ENCODE measurements at places on chromosomes 2 and 18. TPM values are rescaled to one million over a fixed set of nuclear protein-coding genes. Genes with fewer than 3 reads are reported as not detected.

GRCh38 chr18:11392980-11393885, 216.2 kb upstream of the SLC35G4 start:
- no peaks in the 10 kb centered on the region for H3K27me3 ChIP-seq
- H3K4me1 ChIP-seq: no peaks in the 10 kb centered on the region
- H3K4me3 ChIP-seq: no peak overlapping the region
- H3K36me3 ChIP-seq: no peaks in the 10 kb centered on the region
- H3K27ac ChIP-seq: no peak overlapping the region
- DNase-seq: no peak

DNA sequence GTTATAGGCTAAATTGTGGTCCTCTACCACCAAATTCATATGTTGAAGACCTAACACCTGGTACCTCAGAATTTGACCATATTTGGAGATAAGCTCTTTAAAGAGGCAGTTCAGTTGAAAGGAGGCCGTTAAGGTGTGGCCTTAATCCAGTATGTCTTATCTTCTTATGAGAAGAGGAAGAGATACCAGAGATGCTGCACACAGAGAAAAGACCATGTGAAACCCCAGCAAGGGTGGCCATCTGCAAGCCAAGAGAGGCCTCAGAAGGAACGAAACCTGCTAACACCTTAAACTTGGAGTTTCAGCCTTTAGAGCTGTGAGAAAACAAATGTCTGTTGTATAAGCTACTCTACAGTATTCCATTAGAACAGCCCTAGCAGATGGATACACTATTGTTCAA, 528.1 kb upstream of the DCC start:
- H3K36me3 ChIP-seq: no peaks in the 10 kb centered on the region
- H3K4me1 ChIP-seq: no peaks in the 10 kb centered on the region
- no peak overlapping the region for H3K4me3 ChIP-seq
- H3K27ac ChIP-seq: no peak overlapping the region
- H3K27me3 ChIP-seq: no peaks in the 10 kb centered on the region

TACR1 gene
- 0.24 TPM for total RNA-seq

CHMP1B gene
- total RNA-seq: 38.0 TPM
